ENCODE measurements at places on chromosomes 2 and 18.

DNA sequence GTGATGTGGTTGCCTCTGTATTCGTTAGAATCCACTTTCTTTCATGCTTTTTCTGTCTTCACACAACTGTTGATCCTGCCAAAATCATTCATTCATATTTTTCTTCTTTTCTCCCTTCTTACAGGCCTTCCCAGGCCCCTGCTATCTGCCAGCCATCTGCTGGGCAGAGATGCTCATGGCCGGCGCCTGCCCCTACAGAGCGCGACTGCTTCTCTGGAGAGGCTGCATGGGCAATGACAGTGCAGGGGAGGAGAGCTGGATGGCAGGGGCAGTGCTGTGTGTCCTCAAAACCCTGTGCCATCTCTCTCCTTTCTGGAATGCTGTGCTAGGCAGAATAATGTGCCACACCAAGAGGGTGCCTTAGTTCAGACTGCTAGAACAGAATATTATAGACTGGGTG, 125.2 kb downstream of the INHBB start:
- no peak for DNase-seq

- DNase-seq = no peak
These were observed 5.4 kb downstream of the NEB start for GRCh38 chr2:151728804-151729414.

DNA sequence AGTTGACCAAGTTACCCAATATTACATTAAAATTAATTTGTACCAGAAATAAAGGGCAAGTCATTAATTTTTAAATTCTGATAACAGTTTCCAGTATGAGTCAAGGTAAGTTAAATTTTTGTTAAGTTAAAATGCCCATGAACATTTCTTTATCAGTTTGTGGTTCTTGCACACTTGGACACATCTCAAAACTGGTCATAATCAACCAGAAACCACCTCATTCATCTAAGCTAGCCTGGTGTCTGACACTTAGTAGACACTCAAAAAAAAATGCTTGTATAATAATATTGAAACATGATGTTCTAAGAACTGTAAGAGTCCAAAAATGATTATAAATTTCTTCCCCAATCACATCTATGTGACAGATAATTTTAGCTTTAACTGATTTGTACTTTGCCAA, 62.4 kb downstream of the SATB2 start:
- no peak for DNase-seq

- DNase-seq = peak; percentile 54
These were observed 3.1 kb downstream of the GYPC start for GRCh38 chr2:126658905-126659561.

DNA sequence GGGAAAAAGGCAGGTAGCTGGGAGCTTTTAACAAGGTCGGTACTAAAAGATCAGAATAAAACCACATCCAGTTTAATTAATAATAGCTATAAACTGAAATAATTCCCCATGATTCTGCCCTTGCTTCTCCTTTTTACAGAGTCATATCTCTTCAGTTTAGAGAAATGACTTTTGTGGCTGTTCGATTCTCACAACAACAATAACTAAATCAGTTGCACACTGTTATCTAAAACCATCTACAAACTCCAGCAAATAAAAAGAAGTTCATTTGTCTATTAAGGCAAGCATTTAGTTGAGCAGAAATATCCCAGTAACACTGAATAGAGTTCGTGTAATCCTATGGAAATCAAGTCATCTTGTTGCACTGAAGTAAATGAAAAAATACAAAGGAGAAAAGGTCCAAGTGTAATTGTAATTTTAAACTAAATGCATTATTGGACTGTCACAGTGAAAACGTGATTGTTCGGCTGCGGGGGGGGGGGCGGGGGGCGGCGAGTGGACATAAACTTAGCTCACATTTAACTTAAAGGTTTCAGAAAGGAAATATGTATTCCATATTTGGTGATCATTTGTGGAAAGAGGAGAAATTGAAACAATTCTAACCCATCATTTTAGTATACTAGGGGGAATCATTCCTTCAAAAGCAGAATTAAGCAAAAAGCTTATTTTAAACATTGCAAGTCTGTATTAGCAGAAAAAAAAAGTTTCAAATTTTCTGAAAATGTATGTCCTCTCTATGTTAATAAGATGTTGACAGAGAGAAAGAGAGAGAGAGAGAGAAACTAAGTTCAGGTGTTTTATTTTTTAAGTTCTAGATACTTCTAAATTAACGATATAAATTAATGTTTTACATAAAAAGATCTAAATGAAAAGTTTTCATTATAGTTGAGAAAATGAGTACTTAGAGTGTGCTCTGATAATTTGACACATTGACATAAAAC, 144.5 kb downstream of the MEIS1 start:
- no peak for DNase-seq

- no peak for DNase-seq
These were observed 69.8 kb upstream of the TANK start for GRCh38 chr2:161090411-161090810.

DNA sequence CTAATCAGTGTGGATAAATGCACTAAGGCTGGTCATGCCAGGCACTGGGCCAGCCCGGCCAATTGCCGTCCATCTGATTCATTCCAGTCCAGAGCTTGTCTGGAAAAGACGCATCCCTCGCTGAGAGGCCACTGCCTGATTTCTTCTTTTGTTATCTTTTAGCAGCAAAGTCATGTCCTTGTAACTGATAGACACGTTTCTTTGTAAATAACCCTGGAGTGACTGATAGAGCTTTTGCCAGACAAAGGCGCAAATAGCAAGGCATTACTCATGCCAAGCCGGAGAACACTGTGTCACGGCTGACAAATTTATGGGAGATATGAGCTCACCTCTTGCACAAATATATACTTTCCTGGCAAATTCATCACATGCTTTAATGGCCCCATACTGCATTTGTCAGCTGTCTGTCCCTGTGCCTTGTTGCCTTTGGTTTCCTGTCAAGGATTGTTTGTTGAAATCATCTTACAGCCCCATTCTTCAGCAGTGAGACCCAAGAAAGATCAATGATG, 164.4 kb downstream of the ETAA1 start:
- DNase-seq = no peak

DNA sequence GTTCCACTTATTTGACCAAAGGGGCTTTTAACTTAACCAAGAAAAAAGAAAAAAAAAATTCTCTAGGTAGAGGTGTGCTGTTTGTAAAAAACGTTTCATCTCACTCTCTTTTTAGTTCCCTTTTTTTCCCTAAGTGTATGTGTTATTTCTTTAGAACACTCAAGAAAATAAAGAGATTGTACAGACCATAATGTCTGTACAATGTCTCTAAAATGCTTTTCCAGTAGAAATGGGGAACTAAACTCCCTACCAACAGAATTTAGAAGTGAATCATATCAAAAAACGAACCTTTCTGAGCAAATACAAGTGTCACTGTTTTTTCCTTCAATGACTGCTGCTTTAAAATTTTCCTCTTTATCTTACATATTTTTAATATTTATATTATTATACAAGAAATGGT, 72.0 kb downstream of the CDH7 start:
- no peak for DNase-seq

DNA sequence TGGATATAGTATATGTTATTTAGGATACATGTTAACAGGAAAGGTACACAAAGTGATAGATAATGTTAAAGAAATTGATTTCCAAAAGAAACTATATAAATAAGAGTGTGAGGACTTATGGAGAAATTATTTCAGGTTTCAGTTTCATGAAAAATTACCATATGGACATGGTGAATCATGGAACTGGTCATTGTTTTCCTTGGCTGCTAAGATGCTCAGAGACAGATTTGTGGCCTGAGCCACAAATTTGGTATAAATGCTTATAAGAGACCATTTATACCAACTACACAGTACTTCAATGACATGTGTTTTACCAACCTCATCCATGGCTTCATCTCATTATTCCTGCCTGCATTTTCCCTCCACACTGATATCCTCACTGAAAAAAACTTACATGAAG, 188.1 kb downstream of the FMNL2 start:
- DNase-seq = no peak

- no peak for DNase-seq
These were observed 1.4 kb downstream of the RFX8 start for GRCh38 chr2:101473591-101473910.

DNA sequence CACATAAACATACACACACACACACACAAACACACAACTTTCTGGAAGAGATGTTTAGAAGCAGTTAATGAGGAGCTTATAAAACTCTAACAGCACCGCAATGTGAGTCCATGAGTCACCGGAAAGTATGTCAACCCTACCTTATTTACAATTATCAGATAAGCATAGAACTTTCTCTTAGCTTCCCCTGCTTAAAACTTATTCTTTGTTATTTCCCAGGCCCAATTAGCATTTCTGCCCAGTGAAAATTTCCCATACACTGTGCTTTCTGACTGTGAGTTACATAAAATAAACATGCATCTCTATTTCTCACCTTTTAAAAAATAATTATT, 737.6 kb downstream of the LRP1B start:
- no peak for DNase-seq

DNA sequence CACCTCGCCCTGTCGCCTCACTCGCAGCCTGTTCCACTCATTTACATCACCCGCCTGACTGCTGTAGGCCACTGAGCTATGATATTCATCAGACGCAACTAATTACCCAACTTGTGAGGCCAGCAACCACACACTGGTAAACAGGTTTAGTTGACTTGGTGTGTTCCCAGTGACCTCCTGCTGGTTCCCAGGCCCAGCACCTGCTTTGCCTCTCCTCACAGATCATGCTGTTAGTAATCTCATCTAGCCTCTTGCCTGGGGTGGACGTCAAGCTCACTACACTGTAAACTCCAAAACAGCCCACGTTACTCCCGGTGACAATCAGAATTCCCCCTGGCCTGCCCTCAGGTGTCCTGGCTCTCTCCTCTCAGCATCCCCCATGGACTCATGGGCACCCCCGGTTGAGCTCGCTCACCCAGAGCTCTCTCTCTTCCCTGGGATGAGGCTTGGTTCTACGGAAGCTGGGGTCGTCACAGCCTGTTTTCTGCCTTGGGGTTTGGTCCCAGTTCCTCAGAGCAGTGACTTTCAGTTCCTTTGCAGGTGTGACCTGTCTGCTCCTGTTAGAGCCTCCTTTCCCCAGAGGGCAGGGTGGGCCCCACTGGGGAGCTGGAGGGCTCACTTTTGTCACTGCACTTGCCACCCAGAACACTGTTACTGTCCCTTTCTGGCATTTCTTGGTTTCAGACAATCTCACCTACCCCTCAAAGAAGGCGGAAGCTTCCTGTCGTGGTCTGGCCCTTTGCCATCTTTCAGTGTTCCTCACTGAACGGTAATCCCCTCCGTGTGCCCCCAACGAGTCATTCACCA, 40.3 kb downstream of the INPP5D start:
- DNase-seq = no peak

- peak; percentile 88 for DNase-seq
These were observed 38.5 kb downstream of the CARF start for GRCh38 chr2:202950592-202950991.

GRCh38 chr2:236673823-236674185, 104.2 kb downstream of the ACKR3 start:
- DNase-seq = no peak

DNA sequence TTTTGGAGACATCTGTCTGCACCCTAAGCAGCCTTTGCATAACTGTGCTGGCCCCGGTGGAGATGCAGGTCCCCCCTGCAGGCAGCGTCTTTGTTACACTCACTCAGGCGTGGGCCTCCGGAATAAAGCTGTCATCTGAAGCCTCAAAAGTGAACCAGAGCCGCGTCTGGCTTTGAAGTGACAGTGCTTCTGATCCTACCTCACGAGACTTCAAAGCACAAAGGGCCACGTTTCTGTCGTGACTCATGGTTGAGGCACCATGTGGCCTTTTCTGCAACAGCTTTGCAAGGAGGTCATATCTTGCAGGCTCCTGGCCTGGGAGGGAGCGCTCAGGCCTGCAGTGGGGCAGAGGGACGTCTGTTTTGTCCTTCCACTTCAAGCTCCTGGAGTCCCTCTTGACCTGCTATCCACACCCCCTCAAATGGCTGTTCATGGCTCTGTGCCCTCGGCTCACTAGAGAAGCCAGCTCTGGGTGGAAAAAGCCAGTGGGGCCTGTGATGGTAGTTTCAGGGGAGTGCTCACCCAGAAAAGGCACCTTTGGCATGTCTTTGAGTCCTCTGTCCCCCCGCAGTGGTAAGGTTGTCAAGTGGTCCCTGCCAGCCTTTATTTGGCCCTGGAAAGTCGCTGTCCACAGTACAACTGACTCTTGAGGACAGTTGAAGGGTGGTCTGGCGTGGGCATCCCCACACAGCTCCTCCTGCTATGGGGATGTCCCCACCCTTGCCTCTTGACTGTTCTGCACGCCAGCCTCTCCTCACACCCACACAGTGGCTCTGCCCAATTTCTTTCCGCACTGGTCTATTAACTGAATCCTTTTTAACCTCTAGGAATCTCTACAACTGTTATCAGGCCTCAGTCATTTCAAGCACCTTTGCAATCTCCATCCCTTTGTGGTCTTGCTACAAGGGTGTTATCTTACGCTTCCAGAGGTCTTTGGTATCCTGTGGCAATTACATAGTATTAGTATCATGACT, 19.3 kb downstream of the GPR55 start:
- no peak for DNase-seq

- no peak for DNase-seq
These were observed 131.3 kb downstream of the SH3RF3 start for GRCh38 chr2:109260116-109260855.

- DNase-seq = no peak
These were observed 568.1 kb upstream of the ZNF804A start for GRCh38 chr2:184030245-184030644.

DNA sequence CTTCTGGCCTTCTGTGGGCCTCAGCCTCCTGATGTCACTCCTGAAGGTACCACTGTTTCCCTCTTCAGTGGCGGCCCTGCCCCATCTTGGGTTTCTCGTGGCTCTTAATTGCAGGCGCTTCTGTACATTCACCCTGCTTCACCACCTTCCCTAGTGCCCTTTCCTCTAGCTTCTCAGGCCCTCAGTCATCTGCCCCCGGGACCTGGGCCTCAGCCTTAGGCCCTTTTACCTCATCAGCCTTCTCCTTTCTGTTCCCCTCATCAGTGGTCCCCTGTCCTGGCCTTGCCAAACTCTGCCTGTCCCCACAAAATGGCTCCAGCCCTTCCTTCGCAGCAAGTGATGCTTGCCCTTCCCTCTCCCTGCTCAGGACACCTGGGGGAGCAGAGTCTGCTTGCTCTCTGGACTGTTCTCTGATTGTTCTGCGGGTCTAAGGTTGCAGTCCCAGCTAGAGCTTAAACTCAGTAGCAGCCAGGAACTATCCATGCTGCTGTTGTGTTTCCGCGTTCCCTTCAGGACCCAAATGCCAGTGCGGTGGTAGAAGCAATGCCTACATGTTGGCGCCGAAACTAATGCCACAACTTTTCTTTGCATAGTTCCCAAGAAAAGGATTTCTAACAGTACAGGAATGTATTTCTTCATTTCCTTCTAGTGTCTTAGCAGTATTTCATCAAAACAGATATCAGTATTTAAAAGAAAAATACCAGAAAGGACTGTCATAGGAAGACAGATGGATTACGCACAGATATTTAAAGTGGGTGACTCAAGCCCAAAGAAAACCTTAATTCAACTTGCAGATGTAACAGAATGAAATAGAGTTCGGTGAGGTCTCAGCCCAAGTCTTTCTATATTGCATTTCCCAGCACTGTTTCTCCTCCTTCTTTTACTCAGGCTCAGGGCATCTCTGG, 7.5 kb downstream of the ASB1 start:
- DNase-seq = no peak
